ENCODE measurements at places on chromosomes 5 and 9. TPM values are rescaled to one million over a fixed set of nuclear protein-coding genes. Genes with fewer than 3 reads are reported as not detected.

DNA sequence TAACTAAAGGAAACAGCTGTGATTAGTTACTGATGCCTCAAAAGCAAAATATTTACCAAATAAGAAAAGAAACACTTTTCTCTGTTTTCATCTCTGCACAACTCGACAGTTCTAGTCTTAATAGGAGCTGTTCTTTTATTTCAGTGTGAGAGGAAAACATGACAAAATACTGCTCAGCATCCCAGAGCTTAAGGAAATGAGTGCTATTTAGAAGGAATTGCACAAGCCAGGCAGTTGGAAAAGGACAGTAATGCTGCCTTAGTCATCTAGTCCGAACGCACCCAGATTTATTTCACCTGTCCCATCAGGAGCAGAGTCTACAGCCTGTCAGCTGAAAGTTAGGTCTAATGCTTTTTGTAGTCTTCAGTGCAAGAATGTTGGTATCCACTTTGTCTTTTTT, 12.3 kb downstream of the ZCCHC9 start:
- no peak for DNase-seq

DNA sequence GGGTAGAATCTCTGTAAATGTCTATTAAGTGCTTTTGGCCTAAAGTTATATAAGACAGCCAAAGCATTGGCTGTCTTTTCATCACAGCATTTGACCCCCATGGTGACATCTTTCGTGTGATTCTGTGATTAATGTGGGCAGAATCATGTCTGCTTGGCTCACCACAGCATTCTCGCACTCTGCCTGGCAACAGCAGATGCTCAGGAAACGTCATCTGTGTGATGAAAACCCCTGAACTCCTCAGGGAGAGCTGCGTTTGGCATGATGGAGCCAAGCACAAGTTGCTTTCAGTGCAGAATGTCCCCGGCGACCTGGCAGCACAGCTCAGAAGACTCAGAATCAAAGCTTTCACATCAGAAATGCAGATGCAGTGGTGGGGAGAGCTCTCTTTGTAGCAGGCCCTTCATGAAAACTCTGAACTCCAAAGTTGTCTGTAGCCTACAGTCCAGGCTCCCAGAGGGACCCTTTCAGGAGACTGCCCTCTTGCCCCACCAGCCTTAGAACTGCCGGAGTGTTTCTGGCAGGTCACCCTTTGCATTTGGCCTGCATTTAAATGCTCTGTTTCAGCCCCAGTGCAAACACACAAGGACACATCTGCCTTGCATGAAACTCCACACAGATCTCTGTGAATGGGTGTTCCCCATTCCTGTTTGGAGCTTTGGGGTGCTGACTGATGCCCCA, 155.6 kb upstream of the PANK3 start:
- DNase-seq, result no peak

Gene ABL1
- 45.2 TPM for total RNA-seq

GRCh38 chr5:174518512-174518911, 205.9 kb upstream of the MSX2 start:
- DNase-seq, result no peak

Gene CCDC180
- total RNA-seq, result 4.9 TPM

Gene ZFP37
- total RNA-seq, result 2.5 TPM

GRCh38 chr5:102777099-102777498, 22.0 kb downstream of the PAM start:
- DNase-seq, result no peak

Gene F2RL2
- total RNA-seq, result not detected

DNA sequence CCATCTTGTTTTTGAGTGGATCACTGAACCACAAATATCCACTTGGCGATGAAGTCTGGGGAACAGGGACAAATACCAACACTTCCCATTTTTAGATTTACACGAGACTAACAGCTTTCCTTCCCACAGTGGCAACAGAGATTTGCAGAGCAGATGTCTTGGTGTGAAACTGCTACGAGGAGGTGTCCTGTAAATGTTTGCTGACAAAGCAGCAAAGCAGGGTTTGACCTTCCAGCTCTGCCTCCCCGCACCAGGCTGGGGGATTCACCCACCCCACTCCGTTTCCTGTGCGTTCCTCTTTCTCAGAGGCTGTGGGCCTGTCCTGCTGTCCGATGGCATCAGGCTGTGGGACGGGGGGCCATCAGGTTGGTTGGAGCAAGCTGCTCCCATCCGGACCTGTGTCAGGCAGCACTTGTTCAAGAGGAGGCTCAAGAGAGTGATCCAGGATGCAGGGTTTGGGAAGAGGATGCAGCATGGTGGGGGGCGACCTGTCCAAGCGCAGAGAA, 693 bp upstream of the RGS3 start:
- DNase-seq, result no peak

Gene GOLPH3
- 72.5 TPM for total RNA-seq

DNA sequence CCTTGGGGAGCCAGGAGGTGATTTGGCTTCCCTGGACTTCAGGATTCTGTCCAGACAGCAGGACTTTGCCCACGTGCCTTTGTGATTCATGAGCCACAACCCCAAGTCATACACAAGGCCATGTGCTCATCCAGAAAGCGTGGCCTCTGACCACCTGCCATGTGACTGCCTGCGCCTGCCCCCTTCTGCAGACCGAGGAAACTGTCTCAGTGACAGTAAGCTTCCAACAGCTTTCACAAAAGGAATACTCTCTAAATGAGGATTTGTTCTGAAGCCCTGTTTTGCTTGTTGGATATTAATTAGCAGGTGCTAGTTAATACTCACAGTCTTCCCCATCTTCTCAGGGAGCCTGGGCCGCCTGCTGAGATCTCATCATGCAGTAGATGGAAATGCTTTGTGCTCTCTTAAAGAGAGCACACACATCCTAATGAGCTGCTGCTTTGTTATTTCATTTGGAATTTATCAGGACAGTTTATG, 36.9 kb upstream of the ANGPTL2 start:
- DNase-seq, result no peak

GRCh38 chr5:166768536-166768935, 1522.9 kb upstream of the WWC1 start:
- no peak for DNase-seq

Gene DAB2
- total RNA-seq, result 8.5 TPM

GRCh38 chr5:149680810-149681221, 49.3 kb upstream of the PPARGC1B start:
- no peak for DNase-seq

DNA sequence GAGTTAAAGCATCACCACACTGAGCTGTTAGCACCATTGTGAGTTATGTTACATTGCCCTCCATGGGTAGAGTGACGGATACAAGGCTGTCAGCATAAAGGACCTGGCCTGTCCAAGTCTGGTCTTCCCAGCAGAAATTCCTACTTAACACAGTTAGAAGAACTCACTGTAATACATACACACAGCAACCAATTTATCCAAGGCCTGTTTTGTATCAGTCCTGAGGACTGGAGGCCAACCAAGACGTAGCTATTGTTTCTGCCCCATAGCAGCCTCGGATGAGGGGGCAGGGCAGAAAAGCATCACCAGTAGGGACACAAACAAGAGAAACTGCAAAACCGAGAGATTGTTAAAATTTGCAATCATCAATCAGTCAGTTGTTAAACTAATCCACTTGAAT, 66.0 kb upstream of the CKMT2 start:
- no peak for DNase-seq

GRCh38 chr5:137607771-137608170, 108.6 kb upstream of the SPOCK1 start:
- no peak for DNase-seq

Gene WDR31
- total RNA-seq, result 0.83 TPM

DNA sequence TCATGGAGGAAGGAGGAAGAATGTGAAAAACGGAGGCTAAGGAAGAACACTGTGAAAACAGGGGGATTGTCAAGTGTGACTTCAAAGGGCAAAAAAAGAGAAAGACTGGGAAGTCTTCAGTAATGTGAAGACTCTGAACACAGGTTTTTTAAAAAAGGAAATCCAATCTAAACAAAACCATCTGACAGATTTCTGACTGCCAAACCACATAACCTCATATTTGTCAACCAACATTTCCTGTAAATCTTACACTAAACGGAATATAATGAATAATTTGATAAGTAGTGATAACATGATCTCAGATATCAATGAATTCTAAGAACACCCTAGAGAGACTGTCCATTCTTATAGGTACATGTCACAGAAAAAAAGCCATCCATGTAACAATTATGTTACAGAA, 124.7 kb downstream of the FBN2 start:
- DNase-seq, result no peak

DNA sequence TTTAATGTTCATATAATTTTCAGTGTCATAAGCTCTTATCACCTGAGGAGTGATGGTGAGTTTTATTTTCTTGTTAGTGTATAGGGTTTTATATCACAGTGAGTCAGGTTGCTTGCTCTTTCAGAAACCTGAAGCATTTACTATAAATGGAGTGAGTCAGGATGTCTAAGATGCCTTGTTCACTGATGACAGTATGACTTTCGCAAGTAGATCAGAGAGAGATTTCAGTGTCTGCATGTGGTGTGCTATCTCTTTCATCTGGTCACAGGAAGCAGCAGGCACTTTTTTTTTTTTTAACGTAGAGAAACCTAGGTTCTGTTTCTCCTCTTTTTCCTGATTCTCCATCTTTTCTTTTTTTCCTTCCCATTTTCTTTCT, 237.1 kb downstream of the DMRTA1 start:
- no peak for DNase-seq

DNA sequence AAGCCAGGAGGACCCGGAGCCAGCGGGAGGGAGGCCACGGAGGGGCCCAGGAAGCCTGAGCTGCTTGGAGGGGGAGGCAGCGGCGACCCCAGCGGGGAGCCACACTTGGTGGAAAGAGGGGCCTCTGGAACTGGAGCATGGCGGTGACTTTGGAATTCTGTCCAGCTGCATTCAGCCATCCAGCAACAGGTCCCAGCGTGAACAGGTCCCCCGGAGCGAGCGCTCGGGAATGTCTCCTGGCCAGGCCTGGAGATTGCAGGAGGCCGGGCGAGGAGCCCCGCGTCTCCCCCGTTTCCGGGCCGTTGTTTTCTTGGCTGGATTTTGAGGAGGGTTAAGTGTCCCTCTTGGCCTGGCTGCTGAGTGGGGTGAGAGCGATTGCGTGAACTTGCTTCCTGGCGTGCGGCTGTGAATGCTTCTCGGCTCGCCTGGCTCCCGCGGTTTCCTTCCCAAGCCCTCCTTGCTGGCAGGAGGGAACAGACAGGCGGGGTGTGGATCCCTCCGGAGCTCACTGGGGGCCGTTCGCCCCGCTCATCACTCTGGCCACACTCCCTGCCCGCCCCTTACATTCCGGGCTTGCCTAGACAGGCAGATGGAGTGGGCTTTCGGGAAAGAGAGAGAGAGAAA, 125.3 kb upstream of the IRX4 start:
- no peak for DNase-seq

DNA sequence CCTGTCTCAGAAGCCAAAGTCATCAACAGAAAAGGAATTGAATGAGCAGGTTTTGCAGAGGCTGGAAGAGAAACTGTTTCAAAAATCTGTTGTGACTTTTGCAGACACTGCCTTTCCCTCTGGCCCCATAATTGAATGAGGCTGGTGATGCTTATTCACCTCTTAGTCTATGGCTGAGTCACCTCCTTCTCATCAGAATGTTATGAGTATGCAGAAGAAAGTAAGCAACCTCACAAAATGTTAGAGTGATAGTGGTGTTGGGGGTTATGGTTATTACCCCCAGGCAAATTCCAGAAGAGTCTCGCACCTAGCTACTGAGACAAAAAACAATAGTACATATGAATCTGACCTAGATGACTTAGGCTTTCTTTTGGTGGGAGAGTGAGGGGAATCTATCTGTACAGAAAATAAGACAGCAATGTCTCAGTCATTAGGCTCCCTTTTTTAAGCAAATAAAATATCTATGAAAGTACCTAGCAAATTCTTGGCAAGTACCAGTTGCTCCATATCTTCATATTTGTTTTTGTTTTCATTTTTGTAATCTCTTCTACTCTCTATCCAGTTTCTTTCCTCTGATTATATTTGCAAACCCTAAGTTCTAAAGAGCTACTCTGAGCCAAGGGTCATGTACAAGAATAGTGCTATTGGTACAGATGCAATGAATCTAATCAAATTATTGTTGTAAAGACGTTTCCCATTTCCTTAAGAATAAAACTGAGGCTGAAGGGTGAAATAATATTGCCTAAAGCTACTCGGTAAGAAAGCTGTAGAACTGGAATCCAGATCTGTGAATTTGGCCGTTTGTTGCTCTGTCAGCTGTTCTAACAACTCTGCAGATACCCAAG, 498.1 kb upstream of the TNC start:
- DNase-seq, result no peak

Gene AGXT2
- not detected for total RNA-seq

DNA sequence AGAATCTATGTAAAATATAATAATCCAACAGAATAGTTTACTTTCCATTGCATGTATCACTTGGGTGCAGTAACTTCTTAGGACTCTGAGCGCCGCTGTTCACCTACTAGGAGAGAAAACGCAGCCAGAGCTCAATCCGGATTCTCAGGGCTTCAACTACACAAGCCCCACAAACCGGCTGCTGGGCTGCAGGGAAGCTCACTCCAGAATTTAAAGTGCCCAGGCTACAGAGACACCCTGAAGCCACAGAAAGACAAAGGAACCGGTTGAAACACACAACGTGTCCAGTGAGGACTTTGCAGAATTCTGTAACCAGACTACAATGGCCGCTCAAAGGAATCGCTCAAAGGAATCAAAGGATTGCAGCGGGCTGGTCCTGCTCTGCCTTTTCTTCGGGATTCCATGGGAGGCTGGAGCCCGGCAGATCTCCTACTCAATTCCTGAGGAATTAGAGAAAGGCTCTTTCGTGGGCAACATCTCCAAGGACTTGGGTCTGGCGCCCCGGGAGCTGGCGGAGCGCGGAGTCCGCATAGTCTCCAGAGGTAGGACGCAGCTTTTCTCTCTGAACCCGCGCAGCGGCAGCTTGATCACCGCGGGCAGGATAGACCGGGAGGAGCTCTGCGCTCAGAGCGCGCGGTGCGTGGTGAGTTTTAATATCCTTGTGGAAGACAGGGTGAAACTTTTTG, at the start of gene PCDHGA10:
TSS of gene PCDHGA10 (plus strand) at position 134 of the 686 bp plus-strand sequence. CDS start at position 323, 189 bp downstream.
- DNase-seq, result no peak

- no peak for DNase-seq
Measured at GRCh38 chr5:5063533-5063953, 76.6 kb upstream of the ADAMTS16 start.

DNA sequence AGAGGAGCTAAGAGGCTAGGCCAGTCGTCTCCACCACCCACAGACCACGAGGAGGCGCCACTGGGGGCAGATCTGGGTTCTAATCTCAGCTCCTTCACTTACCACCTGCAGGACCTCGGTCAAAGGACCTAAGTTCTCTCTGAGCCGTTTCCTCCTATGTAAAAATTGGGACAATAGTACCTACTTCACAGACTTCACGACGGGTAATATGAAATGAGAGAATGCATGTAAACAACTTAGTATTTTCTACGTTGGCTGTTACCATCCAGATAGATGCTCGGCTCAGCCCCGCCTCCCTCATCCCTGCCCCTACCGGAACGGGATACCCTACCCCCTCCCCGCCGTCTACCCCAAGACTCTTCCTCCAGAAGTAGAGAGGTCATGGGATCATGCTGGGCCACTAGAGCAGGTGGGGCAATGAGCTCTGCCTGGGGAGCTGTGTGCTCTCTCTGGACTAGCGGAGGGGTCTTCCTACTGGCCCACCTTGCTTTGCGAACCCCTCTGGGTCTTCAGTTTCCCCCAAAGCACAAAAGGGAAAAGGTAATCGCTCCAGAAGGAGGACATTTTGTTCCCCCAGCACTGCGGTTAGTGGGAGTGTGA, 541 bp downstream of the GNPDA1 start:
- DNase-seq, result no peak

Gene SEC24A
- total RNA-seq, result 42.1 TPM
